ENCODE measurements at places on chromosomes 13 and 19.

GRCh38 chr19:18340190-18340989 lies at the start of gene PGPEP1:
PGPEP1 (plus strand) TSS chr19:18340598; CDS start chr19:18340682, 84 bp downstream.
- DNase-seq = peak; percentile 60

DNA sequence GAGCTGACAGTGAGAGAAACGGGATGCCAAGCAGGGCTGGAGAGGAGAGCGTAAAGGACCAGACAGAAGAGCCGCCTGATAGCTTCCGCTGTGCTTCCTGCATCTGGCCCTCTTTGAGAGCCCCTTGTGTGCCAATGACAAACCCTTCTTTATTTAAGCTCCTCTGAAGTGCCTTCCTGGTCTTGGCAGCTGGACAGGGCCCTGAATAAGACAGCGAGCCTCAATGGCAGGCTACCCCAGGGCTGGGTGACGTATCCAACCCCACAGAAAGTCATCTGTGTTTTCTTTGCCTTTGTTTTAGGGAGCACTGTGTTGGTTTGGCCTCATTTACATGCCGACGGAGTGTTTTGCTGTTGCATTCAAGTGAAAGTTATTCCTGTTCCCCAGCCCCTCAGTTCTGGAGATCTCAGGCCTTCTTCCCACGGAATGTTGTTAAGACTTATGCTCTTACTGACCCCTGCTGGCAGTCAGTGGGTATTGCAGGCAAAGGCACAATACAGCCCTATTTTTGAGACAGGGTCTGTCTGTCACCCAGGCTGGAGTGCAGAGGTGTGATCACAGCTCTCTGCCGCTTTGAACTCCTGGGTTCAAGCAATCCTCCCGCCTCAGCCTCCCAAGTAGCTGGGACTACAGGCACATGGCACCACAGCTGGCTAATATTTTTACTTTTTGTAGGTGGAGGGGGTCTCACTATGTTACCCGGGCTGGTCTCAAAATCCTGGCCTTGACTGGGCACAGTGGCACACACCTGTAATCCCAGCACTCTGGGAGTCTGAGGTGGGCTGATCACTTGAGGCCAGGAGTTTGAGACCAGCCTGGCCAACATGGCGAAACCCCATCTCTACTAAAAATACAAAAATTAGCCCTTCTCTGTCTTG lies 16.8 kb downstream of the CCL25 start:
- no peak for DNase-seq

DNA sequence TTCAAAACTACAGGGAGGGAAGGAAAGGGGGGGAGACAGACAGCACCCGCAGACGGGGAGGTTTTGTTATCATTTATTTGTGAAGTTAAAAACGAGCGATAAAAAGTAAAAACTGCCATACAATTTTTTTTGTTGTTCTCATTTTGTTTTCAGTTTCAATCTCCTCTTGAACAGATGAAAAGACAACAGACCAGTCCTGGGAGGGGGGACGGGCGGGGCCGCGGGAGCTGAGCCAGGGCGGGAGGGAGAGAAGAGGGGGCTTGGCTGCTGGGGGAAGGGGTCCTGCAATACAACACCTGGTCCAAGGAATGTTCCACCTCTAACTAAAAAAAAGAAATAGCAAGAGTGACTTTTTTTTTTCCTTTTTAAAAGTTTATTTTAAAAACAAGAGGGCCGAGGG lies 11.3 kb downstream of the KHSRP start:
- DNase-seq = no peak

- DNase-seq = no peak
Observed at GRCh38 chr13:75194717-75195462, 287.1 kb downstream of the TBC1D4 start.

DNA sequence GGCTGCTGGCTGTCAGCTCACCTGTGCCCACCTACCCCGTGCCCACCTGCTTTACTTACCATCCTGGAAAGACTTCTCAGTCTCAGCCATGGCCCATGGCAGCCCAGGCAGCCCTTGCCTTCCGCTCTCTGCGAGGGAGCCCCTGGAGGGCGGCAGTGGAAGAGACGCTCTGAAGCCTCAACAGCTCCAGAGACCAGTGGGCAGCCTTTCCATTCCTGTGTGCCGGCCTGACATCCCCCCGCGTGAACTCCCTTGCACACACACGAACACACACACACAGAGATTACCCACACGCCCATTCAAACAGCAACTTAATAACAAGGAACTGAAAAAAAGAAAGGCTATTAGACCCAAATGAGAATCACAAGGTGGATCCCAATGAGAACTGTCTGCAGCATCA lies 14.2 kb upstream of the RASA3 start:
- DNase-seq = no peak

GRCh38 chr19:32642771-32643170 lies 32.2 kb downstream of the ANKRD27 start:
- DNase-seq = no peak

- DNase-seq = no peak
Observed at GRCh38 chr13:50249144-50249521, 233.9 kb downstream of the KCNRG start.

- DNase-seq = peak; percentile 59
Observed at GRCh38 chr19:21483589-21484170, 21.7 kb upstream of the ZNF429 start.

DNA sequence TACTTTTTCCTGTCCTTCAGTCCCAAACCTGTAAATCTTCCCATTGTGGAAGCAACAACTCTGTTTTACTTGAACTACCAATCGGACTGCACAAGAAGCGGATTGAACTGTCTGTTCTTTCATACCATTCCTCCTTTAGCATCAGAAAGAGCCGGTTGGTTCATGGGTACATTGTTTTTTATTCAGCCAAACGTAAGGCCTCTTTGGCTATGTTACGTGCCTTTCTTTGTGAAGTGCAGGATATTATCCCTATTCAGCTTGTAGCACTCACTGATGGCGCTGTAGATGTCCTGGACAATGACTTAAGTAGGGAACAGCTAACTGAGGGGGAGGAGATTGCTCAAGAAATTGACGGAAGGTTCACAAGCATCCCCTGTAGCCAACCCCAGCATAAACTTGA lies 60.3 kb downstream of the ARHGAP35 start:
- DNase-seq = no peak

- DNase-seq = no peak
Observed at GRCh38 chr19:11882606-11883005, 5.0 kb upstream of the ZNF69 start.

DNA sequence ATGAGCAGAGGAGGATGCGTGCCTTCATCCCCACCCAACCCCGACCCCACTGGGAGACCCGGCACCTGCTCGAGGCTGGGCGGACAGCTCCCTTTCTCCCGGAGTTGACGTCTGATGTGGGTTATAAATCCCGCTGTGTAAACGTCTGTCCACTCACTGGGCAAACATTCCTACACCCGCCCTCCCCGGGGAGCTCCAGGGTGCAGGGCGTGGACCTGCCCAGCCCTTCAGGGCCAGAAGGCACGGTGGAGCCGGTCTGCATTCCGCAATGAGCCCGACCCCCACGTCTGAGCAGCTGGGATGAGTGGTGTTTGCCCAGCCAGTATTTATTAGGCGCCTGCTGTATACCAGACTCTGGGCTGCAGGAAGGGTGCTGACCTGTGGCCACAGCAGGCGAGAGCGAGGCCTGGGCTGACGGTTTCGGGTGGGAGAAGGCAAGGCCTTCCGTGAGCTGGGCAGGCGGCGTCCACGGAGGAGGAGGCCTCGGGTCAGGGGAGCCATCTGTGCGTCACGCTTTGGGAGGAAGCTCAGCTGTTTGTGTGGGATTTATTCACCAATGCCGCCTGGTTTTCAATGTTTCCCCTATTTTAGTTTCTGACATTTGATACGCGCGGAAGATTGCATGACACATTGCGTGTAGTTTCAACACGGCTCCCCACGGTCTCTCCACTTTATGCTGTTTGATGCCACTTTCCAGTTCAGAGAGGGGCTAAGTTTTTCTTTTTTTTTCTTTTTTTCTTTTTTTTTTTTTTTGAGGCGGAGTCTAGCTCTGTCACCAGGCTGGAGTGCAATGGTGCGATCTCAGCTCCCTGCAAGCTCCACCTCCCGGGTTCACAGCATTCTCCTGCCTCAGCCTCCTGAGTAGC lies 2.0 kb downstream of the MISP start:
- DNase-seq = peak; percentile 77
